ENCODE measurements at places on chromosomes 4 and X.

DNA sequence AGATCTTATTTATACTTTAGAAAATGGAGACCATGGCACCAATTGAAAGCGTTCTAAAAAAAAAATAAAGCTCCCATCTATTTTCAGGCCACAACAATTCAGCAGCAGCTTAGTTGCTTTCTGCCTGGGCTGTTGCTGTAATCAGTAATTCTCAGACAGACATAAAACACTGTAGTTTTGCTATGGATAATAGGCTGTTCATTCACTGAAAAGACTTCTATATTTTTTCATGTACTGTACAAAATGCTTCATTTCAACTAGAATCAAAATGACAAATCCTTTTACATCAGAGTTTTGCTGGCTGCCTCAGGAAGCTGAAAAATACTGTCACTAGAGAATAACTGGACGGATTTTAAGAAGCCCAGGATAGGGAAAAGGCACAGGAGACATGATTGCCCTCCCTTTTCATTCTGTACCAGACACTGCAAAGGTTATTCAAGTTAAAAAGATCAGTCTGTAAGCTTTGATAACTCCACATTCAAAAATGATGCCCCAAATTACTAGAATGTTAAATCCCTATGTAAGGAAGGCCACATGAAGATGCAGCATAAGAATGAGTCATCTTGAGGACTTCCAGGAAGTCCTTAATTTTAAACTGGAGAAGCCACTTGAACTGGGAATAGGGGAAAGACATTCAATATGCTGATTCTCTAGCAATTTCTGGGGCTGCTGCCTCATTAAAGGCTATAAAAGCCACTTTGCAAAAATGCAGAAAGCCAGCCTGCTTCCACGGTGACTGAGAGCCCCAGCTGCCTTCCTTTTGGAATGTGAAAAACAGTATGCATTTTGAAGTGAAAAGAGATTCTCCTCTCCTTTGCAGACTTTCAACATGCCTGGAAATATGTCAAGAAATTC is 403.2 kb upstream of the RASGEF1B start:
- peak; percentile 1 for DNase-seq

DNA sequence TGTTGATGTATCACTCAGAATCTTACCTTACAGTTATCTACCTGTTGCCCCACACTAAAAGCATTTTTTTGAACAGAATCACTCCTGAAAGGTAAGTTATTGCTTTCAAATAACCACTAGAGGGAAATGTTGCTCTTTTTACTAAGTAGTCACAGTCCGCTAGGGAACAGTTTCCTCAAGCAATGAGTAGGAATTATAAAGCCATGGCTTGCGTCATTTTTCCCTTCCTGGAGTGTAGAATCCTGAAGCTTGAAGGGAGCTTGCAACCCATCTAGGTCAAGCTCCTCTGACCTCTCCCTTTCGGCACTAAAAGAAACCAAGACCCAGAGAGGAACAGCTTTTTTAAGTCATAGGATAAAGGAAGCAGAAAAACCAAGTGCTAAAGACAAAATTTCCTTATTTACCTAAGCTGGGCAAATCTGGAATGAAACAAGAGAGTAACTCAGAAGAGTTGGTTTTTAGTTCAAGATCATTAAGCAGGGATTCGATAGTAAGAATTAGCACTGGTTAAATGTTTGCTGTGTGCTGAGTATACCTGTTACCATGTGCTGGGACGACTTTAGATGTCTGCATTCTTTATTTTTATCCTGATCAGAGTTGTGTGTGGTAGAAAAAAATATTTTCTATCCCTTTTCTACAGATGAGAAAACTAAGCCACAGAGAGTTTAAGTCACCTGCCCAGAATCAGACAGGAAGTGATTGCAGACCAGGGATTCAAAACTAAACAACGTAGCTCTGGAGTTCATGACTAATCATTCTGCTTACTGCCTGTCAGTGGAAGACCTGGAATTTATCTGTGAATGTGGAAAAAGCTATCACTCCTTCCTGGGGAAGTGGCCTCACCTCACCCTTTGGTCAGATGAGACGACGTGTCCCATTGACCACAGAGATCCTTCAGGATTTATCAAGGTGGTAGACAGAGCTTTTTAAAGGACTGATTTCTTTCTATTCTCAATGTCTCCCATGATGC is 631.5 kb downstream of the RAB28 start:
- DNase-seq: peak; percentile 17

- no peak for DNase-seq
Measured at GRCh38 chrX:76657499-76657898, 230.0 kb downstream of the MAGEE1 start.

DNA sequence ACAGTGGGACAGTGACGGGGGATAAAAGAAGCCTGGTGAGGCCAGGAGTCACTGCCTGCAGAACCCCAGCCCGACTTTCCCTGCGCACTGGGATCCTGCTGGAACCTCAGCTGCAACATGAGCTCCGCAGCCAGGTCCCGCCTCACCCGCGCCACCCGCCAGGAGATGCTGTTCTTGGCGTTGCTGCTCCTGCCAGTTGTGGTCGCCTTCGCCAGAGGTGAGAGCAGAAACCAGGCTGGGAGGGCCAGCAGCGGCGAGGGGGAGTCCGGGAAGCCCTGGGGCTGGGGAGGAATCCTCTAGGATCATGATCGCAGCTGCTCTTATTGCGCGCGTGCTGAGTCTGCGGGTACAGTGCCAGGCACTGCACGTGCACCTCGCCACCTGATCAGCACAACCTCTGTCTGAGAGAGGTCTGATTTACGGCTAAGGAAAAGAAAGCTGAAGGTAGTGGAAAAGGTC is at the start of gene PF4V1:
Gene PF4V1, plus strand, starts transcription at position 51 of the 459 bp plus-strand sequence. Its CDS starts 67 bp downstream, at position 118.
- DNase-seq: no peak

GRCh38 chr4:116055857-116056827 is 942.7 kb upstream of the NDST4 start:
- no peak for DNase-seq

DNA sequence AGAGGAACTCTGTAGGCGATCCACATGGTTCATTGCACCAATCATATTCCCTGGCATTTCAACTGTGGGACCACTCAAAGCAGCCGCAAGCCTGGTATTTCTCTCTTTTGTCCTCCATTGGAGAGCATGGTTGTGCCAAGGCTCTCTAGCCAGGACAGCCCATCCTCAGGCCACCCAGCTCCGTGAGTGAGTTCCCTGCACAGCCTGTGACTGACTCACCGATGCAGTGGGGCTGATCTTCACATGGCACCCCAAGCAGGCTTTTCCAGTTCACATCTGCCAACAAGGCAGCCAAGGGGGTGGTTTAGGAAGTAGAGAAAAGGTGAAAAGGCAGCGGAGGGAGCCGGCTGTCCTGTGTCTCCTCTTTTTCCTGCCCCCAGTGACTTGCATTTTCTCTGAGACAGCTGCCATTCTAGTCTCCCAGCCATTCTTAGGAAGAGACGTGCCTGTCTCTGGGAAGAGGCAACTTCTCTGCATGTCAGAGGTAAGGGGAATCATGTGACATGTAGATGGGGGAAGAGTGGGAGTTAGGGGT is 69.2 kb downstream of the MID1IP1 start:
- no peak for DNase-seq

DNA sequence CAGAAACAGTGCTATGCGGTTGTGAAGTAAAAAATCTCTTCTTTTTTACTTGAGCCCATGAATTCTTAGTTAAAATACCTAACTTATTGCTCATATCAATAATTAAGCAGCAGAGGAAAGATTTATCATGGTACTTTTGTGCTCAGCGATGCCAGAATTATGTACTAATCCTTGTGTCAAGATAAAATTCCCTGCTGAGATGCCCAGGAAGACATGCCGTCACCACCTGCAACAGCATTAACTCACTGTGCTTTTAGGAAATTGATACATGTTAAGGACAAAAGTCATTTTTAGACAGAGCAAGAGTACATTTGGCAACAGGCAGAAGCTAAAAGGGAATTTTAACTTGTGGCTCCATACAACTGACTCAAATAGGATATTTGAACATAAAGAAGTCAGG is 138.9 kb downstream of the NPNT start:
- DNase-seq: no peak

DNA sequence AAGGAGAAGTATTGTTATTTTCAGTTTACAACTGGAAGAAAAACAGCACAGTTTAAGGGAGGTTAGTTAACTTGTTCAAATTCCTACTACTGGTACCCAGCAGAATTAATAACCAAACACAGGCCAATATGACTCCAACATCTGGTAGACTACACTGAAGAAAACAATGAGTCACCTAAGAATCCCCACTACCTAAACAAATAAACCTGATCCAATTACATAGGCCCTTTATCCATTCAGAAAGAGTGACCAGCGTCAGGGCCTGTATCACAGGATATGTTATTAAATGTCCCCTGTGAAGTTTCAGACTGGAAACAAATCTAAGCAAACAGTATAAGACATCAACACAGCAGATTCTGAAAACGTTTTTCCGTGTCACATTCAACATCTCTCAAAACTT is 492.5 kb upstream of the INTU start:
- no peak for DNase-seq

GRCh38 chr4:94913316-94913715 is 155.6 kb downstream of the BMPR1B start:
- no peak for DNase-seq

GRCh38 chr4:185470501-185471195 is 885 bp downstream of the CCDC110 start:
- no peak for DNase-seq

- no peak for DNase-seq
Measured at GRCh38 chr4:176242764-176243347, 26.2 kb downstream of the ASB5 start.

DNA sequence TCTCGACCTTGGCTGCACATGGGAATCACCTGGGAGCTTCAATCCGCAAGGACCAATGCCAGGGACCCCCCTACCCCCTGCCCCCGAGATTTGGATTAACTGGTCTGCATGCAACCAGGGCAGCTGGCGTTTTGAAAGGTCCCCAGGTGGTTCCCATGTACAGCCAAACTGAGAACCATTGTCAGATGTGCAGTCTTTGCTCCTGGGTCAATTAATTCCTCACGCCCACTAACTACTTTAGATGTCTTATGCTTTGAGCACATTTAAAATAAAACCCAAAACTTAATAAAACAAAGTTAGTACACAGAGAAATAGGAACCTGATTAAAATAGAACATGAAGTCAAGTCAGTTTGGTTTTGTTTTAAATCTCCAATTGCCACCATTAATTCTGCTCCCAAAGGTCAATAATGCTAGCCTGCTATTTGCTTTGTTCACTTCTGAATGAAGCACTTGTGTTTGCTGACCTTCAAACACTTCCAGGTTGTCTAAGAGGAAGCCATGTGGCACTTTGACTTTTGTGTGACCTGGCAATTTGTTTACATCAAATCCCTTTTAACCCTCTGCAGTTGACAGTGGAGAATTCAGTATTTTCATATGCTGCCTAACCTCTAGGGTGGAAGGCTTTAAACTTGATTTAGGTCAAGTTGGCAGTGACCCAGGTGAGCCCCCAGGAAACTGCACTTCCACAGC is 27.2 kb upstream of the TMSB4X start:
- peak; percentile 37 for DNase-seq

Data from NCI-H524 treated with DMSO at 0.1 percent for 48 hours (cell line).